ENCODE measurements at places on chromosomes 5 and 9.

GRCh38 chr5:103441523-103441922 lies 121.1 kb downstream of the NUDT12 start:
- DNase-seq: no peak

GRCh38 chr9:129885018-129885669 lies 49.9 kb downstream of the USP20 start:
- peak; percentile 43 for DNase-seq

- no peak for DNase-seq
Observed at GRCh38 chr5:140336388-140336787, 10.0 kb downstream of the HBEGF start.

GRCh38 chr5:76576450-76576849 lies 46.8 kb downstream of the F2RL2 start:
- no peak for DNase-seq

DNA sequence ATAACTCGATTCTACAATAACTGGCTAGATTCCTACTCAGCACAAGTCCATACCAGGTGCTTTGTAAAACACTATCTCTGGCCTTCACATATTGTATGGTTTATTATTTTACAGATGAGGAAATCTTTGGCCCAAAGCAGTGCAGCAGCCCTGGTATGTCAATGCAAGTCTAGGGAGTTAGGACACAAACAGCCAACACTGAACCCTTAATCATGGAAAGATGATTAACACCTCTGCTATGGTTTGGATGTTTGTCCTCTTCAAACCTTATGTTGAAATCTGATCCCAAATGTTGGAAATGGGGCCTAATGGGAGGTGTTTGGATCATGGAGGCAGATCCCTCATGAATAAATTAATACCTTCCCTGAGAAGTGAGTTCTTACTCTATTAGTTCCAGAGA lies 76.6 kb downstream of the MAPKAP1 start:
- DNase-seq: no peak

GRCh38 chr5:176614805-176615478 lies 5.0 kb upstream of the GPRIN1 start:
- no peak for DNase-seq

GRCh38 chr5:10969684-10970180 lies 208.7 kb upstream of the DAP start:
- no peak for DNase-seq

- DNase-seq: peak; percentile 30
Observed at GRCh38 chr5:72123764-72124376, 16.6 kb downstream of the MAP1B start.

DNA sequence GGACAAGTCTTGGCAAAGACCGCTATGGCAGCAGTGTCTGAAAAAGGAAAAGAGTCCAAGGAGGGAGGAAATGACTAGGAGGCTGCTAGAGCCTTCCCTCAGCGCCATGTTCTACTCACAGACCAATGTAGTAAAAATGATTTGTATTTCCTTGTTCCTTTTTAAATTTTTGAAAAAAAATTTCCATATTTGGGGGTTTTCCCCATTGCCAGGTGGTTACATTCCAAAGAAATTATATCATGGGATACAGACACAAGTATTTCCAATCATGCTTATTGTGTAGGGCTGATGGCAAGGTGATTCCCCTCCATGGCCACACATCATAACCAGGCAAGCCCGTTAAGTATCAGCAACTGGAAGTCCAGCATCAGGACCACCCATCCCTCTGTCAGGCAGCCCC lies 138.2 kb downstream of the PIP5K1B start:
- no peak for DNase-seq

GRCh38 chr9:116334546-116335150 lies 181.1 kb downstream of the PAPPA start:
- no peak for DNase-seq

GRCh38 chr5:89480406-89481007 lies 597.5 kb upstream of the MEF2C start:
- no peak for DNase-seq

GRCh38 chr5:40689438-40689837 lies 9.7 kb downstream of the PTGER4 start:
- DNase-seq: no peak

DNA sequence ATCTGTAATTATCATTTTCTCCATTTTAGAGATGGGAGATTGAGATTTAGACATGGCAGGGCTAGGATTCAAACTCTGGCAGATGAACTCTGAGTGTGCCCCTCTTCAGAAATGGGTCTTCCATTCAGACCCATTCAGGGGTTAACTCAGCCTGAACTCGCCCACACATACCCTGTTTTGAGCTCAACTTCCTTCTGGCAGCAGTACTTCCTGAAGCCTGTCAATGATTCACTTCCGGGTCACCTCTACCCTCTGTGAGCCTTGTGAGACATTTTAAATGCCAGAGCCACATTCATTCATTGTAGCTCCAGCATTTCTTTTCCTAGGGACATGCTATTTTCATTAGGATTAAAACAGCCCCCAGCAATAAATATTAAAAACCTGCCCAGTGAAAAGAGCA lies 209.3 kb upstream of the SLC24A2 start:
- DNase-seq: no peak

DNA sequence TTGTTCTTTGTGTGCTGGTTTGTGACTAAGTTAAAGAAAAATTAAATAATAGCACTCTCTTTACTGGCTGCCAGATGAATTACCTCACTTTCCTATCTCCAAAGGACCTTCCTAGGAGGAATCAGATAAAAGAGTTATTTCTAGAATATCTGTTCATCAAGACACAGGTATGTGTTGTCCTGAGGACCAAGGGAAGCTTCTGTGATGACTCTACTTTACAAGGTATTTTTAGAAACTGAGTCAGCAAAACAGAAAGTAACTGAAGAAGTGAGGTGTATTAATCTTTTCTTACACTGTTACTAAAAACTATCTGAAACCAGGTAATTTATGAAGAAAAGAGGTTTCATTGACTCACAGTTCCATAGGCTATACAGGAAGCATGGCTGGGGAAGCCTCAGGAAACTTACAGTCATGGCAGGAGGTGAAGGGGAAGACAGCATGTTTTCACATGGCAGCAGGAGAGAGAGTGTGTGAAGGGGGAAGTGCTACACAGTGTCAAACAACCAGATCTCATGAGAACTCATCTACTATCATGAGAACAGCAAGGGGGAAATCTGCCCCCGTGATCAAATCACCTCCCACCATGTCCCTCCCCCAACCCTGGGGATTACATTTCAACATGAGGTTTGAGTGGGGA lies 189.2 kb upstream of the DMAC1 start:
- no peak for DNase-seq

DNA sequence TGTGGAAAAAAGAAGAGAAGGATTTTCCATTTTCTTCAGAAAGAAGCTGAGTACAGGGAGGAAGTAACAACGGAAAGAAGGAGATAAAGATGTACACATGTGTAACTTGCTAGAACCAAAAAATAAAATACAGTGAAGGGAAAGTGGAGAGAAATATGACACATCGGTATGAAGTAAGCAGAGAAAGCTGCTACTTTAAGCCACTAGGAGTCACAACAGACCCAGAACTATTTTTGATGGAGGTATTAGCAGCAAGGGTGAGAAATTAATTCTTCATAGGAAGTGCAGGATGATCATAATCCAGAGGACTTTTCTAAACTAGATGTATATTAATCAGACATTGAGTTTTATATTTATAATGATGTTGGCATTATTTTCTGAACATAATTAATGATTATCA lies 88.5 kb downstream of the FAM174A start:
- DNase-seq: no peak
